ENCODE measurements at places on chromosomes 2 and 18. TPM values are rescaled to one million over a fixed set of nuclear protein-coding genes. Genes with fewer than 3 reads are reported as not detected.

GRCh38 chr2:76870011-76870410 lies 652.2 kb downstream of the LRRTM4 start:
- no peak for DNase-seq

GRCh38 chr2:64454386-64455332 lies 697 bp downstream of the LGALSL start:
- DNase-seq = peak; percentile 65

The ABHD1 gene
- polyA plus RNA-seq = 1.0 TPM

GRCh38 chr2:208266553-208266893 lies 468 bp downstream of the PIKFYVE start:
- DNase-seq = no peak

DNA sequence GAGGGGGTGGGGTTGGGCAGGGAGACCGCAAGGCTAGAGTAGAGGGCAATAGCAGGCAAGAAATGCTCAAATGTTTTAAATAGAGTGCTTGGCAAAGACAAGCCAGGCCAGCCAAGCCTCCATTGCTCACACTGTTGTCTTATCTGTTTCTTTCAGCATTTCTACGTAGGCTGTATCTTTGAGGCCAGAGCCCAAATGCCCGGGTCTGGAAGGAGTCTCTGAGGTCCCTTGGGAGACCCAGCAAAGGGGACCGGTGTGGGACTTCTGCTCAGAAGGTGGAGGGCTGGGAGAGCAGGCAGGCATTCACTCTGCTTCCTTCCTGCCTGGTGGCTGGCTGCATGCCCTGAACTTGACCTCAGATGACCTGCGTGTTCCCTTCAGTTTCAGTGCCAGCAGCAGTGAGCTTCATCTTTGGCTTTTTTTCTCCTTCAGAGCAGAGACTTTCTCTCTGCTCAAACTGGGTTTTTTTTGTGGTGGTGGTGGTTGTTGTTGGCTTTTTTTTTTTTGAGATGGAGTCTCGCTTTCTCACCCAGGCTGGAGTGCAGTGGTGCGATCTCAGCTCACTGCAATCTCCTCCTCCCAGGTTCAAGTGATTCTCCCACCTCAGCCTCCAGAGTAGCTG lies 13.7 kb upstream of the TET3 start:
- DNase-seq = no peak

Measured in A549 (cell line).